Fibroblast of skin of right biceps (primary cell): ENCODE measurements at places on chromosomes 12 and 14.
A peak's percentile ranks its signal among the peaks of the same experiment; 100 is the strongest.

GRCh38 chr12:65505386-65506121, 227.1 kb downstream of the MSRB3 start:
- no peak for DNase-seq

GRCh38 chr12:123167329-123167728, 16.4 kb upstream of the PITPNM2 start:
- DNase-seq, result no peak

DNA sequence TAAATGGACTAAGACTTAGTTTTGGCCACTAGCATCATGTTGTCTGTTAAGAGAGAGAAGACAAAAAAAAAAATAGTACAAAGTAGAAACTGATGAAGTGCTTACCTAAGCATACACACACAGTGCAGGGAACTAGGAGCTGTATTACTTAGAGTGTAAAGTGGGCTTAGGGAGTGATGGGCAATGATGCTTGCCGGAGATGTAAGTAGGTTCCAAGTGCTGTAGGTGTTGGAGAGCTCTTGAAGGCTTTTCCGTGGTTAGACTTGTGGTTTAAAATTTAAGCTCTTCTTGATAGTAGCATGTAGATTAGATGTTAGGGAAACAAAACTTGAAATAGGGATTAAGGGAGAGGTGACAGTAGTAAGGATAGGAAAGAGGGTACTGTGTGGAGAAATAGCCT, 34.7 kb downstream of the MIA2 start:
- DNase-seq, result peak; percentile 6

GRCh38 chr14:101628471-101628966, 67.2 kb downstream of the DIO3 start:
- DNase-seq, result peak; percentile 59

- DNase-seq, result no peak
Measured at GRCh38 chr14:95679148-95679815, 6.9 kb upstream of the TCL1B start.

GRCh38 chr14:72419226-72419775, 474.6 kb downstream of the DPF3 start:
- DNase-seq, result no peak
